Activated CD4-positive, CD25-positive, alpha-beta regulatory T cell (primary cell): ENCODE measurements at places on chromosomes 13 and 19.

DNA sequence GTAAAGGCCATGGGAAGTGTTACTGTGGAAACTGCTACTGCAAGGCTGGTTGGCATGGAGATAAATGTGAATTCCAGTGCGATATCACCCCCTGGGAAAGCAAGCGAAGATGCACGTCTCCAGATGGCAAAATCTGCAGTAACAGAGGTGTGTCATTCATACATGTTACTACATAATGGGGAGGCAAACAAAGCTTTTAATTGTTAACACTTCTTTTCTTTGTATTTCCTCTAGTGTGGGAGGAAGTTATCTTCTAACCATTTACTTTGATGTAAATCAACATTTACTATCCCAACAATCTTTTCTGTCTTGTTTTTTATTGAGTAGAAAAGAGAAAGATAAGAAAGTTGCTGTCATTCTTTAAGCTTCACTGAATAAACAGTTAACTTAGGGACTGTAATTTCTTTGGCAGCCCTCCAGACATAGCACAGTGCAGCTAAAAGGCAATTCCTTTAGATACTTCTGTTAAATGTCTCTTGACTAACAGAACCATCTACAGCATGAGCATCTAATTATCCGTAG lies 126.9 kb downstream of the ITGBL1 start:
- no peak for DNase-seq

DNA sequence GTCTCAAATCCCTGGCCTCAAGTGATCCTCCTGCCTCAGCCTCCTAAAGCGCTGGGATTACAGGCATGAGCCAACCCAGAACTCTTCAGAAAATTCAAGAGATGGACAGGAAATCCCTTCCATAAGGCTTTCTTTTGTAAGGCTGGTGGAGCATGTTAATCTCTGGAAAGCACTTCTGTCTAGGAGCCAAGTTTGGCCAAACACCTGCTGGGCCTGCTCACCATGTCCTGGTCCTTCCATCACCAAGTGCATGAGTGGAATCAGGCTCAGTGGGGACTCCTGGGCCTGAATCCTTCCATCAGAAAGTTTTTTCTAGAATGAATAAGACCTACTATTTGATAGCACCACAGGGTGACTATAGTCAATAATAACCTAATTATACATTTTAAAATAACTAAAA lies 148.0 kb downstream of the DCLK1 start:
- DNase-seq = no peak

DNA sequence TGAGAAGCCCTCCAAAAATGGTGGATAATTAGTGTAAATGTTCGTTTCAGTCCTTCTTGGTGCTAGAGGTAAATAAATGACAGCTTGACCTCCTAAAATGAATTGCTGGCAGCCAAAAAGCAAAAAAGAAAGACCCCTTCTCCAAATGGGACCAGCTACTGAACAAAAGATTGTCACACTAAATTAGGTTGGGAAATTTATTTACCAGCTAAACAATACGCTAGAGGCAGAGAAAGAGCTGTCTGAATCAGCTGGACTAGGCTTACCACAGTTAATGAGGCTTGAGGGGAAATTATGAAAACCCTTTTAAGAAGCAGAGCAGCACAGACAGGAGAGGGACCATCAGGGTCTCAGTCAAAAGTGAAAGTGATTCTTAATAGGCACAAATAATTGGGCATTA lies 498.9 kb downstream of the SUCLA2 start:
- DNase-seq = no peak

GRCh38 chr19:1521636-1522035 lies 2.2 kb upstream of the PLK5 start:
- DNase-seq = no peak

- DNase-seq = no peak
Measured at GRCh38 chr13:35309706-35310105, 166.8 kb downstream of the MAB21L1 start.

GRCh38 chr19:19026299-19026971 lies 6.9 kb downstream of the SUGP2 start:
- no peak for DNase-seq
